Inflammatory macrophage (primary cell): ENCODE measurements at places on chromosomes 16 and 17.

GRCh38 chr17:67290711-67291291 lies 45.8 kb upstream of the HELZ start:
- no peak for DNase-seq

DNA sequence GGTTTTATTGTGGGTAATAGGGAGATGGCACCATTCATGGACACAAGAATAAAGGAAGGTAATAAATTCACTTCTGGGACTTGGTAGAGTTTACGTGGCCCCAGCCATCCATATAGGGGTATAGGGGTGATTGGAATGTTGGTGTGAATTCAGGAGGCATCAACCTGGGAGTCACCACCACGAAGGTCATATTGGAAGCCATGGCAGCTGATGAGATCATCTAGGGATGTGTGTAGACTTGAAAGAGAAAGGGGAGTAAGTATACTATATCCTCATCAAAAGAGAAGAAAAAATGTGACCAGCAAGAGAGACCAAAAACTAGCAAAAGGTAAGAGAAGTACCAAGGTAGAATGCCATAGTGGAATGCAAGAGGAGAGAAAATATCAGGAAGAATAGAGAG lies 26.6 kb upstream of the GINS3 start:
- no peak for DNase-seq

DNA sequence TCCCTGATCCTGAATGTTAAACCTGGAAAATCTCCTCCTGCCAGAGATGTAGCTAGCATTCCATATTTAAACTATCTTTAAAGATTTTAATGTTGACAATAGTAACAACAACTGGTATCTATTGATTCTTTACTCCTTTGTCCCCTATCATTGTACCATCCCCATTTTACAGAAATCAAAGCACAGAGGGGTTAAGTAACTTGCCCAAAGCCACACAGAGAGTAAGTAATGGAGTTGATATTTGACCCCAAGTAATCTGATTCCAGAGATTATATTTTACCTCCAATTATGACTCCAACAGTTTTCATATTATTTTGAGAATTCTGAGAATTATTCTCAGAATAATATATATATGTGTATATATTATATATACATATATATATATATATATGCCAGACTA lies 37.7 kb upstream of the RGS9 start:
- DNase-seq = no peak

GRCh38 chr16:8096211-8096610 lies 494.1 kb downstream of the TMEM114 start:
- no peak for DNase-seq

DNA sequence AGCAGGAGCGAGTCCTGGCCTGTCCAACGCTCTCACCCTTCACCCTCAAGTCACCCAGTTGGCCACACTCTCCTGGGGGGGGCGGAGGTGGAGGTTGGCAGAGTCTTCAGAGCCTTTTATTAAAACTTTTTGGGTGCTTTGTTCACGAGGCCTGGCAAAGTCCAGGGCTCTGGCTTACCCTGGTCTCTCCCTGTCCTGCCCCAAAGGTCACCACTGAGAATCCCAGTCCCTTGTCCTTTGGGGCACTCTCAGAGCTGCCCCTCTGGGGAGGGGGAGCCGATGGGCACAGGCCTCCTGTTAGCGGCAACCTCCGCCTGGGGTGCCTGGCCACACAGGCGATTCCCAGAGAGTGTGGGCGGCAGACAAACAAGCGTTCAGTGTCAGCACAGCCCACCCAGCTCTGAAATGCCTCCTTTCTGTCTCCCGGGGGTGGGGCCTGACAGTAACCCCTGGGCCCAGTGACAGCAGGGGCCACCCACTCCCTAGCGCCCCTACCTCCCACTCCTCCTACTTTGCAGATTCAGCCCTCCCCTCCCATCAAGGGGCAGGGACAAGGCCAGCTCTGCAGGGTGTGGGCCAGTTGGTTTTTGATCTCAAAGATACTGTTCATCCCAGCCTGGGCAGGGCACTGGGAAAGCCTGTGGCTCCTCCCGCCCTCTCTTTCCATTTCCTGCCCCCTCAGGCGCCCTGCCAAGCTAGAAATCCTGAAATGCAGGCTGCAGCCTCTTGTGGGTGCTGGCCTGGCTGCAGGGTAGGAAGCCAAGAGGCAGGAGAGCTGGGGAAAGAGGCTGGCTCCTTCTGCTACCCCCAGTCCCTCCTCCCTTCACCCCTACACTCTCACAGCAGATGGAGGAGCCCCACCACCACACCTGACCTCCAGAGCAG lies 36.6 kb upstream of the EMP2 start:
- no peak for DNase-seq

- no peak for DNase-seq
These were observed 7.2 kb downstream of the GRB2 start for GRCh38 chr17:75398279-75398678.

DNA sequence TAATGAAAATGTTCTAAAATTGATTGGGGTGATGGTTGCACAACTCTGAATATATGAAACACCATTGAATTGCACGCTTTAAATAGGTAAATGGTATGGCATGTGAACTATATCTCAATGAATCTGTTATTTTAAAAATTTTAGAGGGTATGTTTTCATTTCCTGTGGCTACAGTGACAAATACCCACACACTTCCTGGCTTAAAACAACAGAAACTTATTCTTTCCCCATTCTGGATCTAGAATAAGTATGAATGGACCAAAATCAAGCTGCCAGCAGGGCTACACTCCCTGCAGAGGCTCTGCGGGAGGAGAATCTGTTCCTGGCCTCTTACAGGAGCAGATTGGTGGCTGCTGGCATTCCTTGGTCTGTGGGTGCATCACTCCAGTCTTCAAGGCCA lies 11.3 kb upstream of the PECAM1 start:
- peak; percentile 40 for DNase-seq

DNA sequence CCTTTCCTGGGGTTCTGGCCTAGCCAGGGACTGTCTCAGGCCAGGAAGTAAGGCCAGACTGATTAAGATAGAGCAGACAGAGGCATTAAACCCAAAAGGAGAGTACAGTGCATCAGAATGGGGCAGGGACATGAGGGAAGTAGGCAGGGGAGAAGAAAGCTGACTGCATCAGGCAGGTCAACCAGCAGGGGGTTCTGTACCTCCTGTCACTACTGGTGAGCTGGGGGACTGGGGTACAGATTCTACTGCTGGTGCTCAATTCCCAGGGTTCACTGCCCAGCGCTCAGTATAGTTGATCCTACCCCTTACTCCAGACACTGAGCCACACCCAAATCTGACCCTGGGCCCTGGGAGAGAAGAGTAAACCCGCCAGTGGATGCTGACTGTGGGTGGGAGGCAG lies 12.9 kb upstream of the MTMR4 start:
- DNase-seq = peak; percentile 8

DNA sequence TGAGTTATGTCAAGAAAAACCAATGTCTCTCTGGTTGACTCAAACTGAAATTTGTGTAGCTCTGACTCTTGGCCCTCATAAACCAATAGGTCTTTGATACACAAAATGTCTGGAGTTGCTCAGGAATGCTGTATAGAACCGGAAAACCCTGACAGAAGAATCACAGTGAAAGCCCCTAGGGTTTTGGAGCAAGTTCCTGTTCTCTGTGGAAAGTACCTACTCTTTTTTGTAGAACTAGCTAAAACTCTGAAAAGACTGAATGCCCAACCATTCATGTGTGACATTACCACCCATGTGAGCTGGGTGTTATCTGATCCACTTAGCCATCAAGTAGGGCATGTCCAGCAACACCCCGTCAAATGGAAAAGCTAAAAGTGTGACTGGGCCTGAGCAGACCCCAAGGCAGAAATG lies 28.8 kb downstream of the CCL4 start:
- no peak for DNase-seq

GRCh38 chr17:77324227-77324626 lies 183.5 kb downstream of the SEC14L1 start:
- DNase-seq = no peak

GRCh38 chr16:72646615-72647014 lies 401.3 kb downstream of the ZFHX3 start:
- no peak for DNase-seq

GRCh38 chr17:31289790-31290189 lies 7.2 kb downstream of the OMG start:
- no peak for DNase-seq

GRCh38 chr16:11768849-11769248 lies 26.2 kb upstream of the TXNDC11 start:
- peak; percentile 67 for DNase-seq

GRCh38 chr17:21001111-21001812 lies 41.5 kb downstream of the USP22 start:
- no peak for DNase-seq

DNA sequence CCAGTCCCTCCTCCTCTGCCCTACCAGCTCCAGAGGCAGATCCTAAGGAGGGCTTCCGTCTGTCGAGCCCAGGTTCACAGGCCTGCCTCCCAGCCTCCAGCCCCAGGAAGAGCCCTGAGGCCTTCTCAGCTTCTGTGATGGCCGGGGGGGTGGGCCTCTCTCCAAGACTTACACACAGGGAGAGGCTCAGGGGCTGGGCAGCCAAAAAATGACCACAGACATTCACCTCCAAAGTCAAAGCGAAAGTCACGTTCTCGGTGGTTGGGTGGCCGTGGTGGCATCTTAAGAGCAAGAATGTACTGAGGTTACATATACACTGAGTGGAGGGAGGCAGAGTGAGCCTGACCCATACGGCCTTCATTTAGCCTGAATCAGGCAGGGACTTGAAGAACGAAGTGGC lies 119.1 kb downstream of the CCDC182 start:
- no peak for DNase-seq

DNA sequence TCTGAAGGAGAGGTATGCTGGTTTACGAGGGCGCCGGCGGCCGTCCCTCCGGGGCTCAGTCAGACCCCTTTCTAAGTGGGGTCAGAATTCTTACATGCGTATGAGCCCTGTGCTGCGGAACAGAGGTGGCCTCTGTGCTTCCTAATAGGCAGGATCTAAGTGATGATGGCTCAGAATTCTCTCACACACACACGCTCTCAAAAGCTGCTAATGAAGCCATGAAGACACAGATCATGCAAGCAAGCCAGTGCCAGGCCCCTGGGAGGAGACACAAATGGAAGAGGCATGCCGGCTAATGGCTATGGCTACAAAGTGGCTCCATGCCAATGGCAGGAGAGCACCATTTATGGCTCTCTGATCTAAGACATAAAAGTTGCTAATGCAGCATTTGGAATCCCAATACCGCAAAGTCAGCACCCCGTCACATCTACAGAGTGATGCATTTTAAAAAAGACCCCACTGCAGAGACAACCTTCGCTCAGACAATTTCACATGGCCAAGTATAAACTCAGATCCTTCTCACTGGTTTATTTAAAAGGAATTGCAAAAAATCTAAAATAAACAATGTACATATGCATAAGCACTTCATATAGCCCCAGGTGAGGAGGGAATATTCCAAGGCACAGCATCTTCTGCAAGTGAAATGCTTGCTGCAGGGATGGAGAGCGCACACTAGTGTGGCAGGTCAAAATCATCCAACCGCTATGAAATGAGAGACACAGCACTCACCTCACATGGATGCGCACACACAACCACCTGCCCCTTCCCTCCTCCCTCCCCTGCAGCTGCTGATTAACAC lies 24.5 kb downstream of the NPLOC4 start:
- no peak for DNase-seq

GRCh38 chr16:50457423-50457822 lies 88.6 kb upstream of the BRD7 start:
- DNase-seq = no peak

GRCh38 chr17:63196772-63197335 lies 230.8 kb downstream of the TANC2 start:
- no peak for DNase-seq
